ENCODE measurements at places on chromosomes 1 and 21. TPM values are rescaled to one million over a fixed set of nuclear protein-coding genes. Genes with fewer than 3 reads are reported as not detected.
A peak's percentile ranks its signal among the peaks of the same experiment; 100 is the strongest.

- no peaks in the 10 kb centered on the region for H3K27me3 ChIP-seq
- H3K36me3 ChIP-seq: no peaks in the 10 kb centered on the region
- no peak overlapping the region for H3K4me3 ChIP-seq
- no peaks in the 10 kb centered on the region for H3K4me1 ChIP-seq
Observed at GRCh38 chr21:44738621-44739020, 27.2 kb upstream of the TSPEAR start.

SAMD11 gene
- 4.6 TPM for total RNA-seq

- H3K27me3 ChIP-seq: no peaks in the 10 kb centered on the region
- no peak overlapping the region for H3K4me3 ChIP-seq
- no peaks in the 10 kb centered on the region for H3K36me3 ChIP-seq
- no peak overlapping the region for H3K27ac ChIP-seq
- no peaks in the 10 kb centered on the region for H3K4me1 ChIP-seq
Observed at GRCh38 chr1:80847904-80848303, 952.8 kb upstream of the ADGRL2 start.

FAM72C gene
- total RNA-seq: not detected

SPRR1B gene
- not detected for total RNA-seq

GRCh38 chr1:215114154-215114933, 31.8 kb downstream of the KCNK2 start:
- H3K36me3 ChIP-seq: no peaks in the 10 kb centered on the region
- no peaks in the 10 kb centered on the region for H3K27me3 ChIP-seq
- H3K4me3 ChIP-seq: no peak overlapping the region
- no peak for DNase-seq
- H3K4me1 ChIP-seq: no peaks in the 10 kb centered on the region

GRCh38 chr1:40258445-40258769, 371 bp downstream of the ZMPSTE24 start:
- peaks cover 55% of the 10 kb centered on the region for H3K4me1 ChIP-seq
- peak overlapping the region; percentile 93 for H3K27ac ChIP-seq
- DNase-seq: no peak

COL6A1 gene
- total RNA-seq: 1,404 TPM

DNA sequence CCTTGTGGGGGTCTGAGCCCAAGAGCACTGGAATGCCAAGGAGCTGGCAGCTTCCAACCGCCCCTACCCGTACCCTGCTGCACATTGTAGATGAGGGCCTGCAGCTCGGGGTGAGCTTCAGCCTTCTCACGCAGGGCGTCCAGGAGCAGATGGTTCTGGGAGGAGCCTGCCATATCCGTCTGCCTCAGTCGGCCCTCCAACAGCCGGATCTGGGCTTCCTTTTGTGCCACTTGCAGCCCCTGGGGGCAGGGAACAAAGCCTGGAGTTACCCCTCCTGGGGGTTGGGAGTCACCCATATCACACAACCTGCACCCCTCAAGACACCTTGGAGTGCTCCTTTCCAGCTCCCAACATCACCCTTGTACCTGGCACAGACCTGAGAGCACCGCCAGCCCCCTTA, 34.8 kb downstream of the KIF21B start:
- no peaks in the 10 kb centered on the region for H3K27me3 ChIP-seq
- H3K36me3 ChIP-seq: no peaks in the 10 kb centered on the region
- H3K4me3 ChIP-seq: no peak overlapping the region
- no peaks in the 10 kb centered on the region for H3K4me1 ChIP-seq
- no peak overlapping the region for H3K27ac ChIP-seq

GRCh38 chr1:110385369-110385768, 5.5 kb downstream of the SLC16A4 start:
- H3K27me3 ChIP-seq: no peaks in the 10 kb centered on the region
- H3K27ac ChIP-seq: no peak overlapping the region
- no peaks in the 10 kb centered on the region for H3K36me3 ChIP-seq
- H3K4me1 ChIP-seq: no peaks in the 10 kb centered on the region

DNA sequence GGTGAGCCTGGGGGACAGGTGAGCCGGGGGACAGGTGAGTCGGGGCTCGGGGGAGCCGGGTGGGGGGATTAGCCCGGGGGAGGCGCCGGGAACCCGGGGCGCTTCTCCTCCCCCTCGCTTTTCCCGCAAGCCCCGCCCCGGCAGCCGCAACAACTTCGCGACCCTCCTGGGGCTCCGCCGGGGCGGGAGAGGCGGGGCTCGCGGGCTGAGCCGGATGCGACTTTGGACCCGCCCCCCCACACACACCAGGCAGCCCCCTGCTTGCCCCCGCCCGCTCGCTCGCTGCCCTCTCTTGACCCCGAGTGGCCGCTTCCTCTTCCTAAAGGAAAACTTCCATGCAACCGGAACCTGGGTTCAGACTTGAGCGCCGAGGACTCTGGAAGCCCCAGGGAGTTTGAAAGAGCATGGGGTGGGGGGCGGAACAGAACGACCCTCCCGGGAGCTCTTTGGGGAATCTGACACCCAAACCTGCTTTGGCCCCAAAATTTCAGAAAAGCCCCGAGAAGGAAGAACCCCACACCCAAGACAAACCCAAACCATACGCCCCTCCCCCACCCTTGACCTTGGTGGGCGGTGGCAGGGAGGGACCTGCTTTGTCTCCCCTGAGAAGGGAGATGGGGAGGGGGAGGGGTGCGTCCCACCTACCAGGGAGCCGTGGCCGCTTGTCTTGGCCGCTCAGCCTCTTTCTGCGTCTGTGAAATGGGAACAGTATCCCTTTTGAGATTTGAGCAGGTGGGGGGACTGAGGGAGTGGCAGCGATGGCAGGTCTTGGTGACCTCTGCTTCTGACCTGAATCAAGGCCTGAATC, 550 bp downstream of the ARHGEF16 start:
- H3K27me3 ChIP-seq: peaks cover 26% of the 10 kb centered on the region
- no peak overlapping the region for H3K27ac ChIP-seq
- H3K4me3 ChIP-seq: peak overlapping the region; percentile 46
- no peaks in the 10 kb centered on the region for H3K36me3 ChIP-seq
- no peak for DNase-seq

GRCh38 chr1:101820071-101820470, 176.7 kb downstream of the OLFM3 start:
- no peaks in the 10 kb centered on the region for H3K4me1 ChIP-seq
- H3K36me3 ChIP-seq: no peaks in the 10 kb centered on the region
- no peaks in the 10 kb centered on the region for H3K27me3 ChIP-seq
- DNase-seq: no peak

DNA sequence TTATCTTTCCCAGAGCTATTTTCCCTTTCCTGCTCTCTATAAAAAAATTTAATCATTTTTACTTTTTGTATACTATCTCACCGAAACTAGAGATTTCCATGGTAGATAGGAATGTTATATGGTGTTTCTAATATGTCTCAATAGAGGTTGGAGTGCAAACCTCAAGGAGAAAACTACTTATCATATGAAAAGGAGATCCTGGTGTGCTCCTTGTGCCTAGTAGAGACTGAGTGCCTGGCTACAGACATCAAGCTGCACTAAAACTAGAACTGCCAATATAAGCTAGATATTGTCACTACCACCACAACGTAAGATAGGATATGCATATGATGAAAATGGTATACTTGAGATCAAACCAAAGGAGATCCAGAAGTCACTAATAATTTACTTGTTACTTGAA, 67.0 kb downstream of the RGS18 start:
- no peaks in the 10 kb centered on the region for H3K36me3 ChIP-seq
- H3K4me1 ChIP-seq: no peaks in the 10 kb centered on the region
- H3K27ac ChIP-seq: no peak overlapping the region
- H3K27me3 ChIP-seq: no peaks in the 10 kb centered on the region
- DNase-seq: no peak
- no peak overlapping the region for H3K4me3 ChIP-seq

NBPF10 gene
- 2.4 TPM for total RNA-seq

DNA sequence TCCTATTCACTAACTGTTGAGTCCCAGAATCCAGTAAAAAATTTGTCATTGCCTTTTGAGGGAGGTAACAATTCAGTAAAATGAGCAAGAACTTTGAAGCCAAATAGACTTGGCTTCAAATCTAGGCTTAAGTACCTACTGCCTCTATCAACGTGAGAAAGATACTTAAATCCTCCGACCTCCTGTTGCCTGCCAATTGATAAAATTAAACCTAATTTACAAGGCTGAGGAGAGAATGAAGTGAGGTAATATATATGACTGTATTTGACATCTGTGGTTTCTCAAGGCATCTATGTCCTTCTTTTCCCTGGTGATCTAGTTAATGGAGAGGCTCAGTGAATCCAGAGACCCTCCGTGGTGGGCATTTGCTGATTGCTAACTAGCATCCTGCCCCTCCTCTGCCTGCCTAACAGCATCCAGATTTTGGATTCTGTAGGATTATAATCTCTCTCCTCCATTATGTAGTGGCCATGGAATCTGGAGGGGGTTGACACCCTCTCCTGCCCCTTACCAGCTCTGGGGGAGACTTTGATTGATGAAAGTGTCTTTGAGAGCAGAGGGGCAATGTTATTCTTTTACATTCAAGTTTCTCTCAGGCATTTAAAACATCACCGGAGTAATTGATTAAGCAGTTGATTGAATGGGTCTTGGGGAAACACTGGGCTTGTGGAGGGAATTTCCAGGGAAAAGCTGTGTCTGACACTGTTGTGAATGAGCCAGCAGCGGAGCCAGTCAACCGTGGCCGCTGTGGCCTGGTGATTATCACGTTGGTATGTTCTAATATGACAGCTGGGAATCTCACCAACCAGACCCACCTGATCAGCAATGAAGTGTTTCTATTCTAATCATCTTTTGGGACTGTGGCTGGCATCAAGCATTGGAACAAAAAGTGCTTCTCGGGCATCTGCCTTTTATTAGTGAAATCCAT, 140.7 kb upstream of the FAM78B start:
- no peaks in the 10 kb centered on the region for H3K4me1 ChIP-seq
- H3K4me3 ChIP-seq: no peak overlapping the region
- no peak overlapping the region for H3K27ac ChIP-seq
- no peaks in the 10 kb centered on the region for H3K36me3 ChIP-seq
- H3K27me3 ChIP-seq: no peaks in the 10 kb centered on the region

DNA sequence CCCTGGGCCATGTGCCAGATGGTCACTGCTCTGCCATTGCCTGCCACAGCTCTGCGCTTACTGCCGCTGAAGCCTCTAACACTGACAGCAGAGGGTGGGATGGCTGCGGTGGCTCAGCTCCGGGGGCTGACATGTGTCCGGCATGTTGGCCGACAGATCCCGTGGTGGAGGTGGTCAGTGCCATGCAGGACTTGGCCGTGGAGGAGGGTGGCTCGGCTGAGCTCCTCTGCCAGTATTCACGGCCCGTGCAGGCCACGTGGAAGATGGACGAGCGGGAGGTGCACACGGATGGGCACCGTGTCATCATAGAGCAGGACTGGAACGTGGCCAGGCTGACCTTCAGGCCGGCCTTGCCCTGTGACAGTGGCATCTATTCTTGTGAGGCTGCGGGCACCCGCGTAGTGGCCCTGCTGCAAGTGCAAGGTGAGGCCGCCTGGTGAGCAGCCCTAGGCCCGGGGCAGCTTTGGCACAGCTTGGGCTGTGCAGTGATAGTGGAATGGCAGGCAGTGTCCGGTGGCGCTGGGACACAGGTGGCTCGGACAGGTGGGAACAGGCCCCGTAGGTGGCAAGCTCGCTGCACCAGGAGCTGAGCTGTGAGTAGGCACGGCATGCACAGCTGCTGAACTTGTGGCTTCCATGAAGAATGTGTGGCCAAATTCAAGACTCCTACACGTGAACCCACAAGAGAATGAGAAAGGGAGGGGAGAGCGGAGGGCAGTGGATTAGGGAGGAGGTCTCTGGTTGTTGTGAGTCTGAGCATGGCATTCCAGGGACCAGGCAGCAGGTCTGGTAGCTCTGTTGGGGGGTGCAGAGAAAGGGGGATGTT, 91.8 kb downstream of the TRIM11 start:
- H3K27me3 ChIP-seq: no peaks in the 10 kb centered on the region
- H3K27ac ChIP-seq: no peak overlapping the region
- H3K4me1 ChIP-seq: no peaks in the 10 kb centered on the region
- no peak overlapping the region for H3K4me3 ChIP-seq

DNA sequence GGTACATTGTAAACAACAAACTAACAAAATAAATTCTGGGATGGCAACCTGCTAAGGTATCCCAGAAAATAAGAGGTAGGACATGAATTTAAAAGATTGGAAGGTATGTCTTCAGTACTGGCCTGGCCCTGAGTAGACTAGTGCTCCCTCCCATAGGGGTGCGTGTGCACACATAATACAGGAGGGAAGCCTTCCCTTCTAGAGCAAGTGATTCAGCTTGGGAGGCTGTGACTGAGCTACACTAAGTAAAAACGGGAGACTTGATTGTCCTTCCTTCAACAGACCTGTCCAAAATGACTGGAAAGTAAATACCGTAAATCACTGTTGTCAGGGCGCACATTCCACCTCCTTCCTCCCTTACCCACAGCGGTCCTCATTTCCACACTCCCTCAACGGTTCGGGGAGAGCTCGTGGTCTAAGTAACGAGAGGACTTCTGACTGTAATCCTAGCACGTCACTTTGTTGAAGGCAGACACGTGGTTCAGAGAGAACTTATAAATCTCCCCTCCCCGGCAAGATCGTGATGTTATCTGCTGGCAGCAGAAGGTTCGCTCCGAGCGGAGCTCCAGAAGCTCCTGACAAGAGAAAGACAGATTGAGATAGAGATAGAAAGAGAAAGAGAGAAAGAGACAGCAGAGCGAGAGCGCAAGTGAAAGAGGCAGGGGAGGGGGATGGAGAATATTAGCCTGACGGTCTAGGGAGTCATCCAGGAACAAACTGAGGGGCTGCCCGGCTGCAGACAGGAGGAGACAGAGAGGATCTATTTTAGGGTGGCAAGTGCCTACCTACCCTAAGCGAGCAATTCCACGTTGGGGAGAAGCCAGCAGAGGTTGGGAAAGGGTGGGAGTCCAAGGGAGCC, at the start of gene TGFB2:
Gene TGFB2 (plus strand): TSS at position 523 of the 859 bp plus-strand sequence. CDS start 1,366 bp downstream, outside the sequence.
- H3K4me1 ChIP-seq: peaks cover 36% of the 10 kb centered on the region
- no peaks in the 10 kb centered on the region for H3K27me3 ChIP-seq
- peak; percentile 87 for DNase-seq
- H3K27ac ChIP-seq: peak within 1 kb of the TSS; percentile 91

ASAP3 gene
- 22.5 TPM for total RNA-seq

PCAT6 gene
- not detected for total RNA-seq

- H3K27ac ChIP-seq: no peak overlapping the region
- no peaks in the 10 kb centered on the region for H3K36me3 ChIP-seq
- H3K27me3 ChIP-seq: no peaks in the 10 kb centered on the region
Observed at GRCh38 chr1:194338241-194338948, 1152.0 kb upstream of the B3GALT2 start.

C1orf226 gene
- 13.2 TPM for total RNA-seq

DNA sequence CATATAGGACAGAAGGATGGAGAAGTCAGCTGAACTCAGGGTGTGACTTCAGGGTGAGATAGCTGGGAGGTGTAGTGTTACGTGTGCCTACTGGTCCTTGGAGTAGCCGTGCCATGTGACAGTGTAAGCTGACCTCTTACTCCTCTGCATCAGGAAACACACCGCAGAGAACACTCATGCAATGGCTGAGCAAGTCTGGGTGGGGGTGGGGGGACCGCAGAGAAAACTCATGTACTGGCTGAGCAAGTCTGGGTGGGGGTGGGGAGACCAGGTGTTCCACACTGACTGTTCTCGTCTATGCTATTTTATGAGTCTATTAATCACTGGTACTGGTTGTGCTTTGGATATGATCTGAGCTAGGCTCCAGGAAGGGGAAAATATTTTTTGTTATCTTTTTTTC, 233.1 kb downstream of the PAPPA2 start:
- no peak overlapping the region for H3K4me3 ChIP-seq
- H3K4me1 ChIP-seq: peaks cover 60% of the 10 kb centered on the region
- peak overlapping the region; percentile 87 for H3K27ac ChIP-seq
- H3K27me3 ChIP-seq: no peaks in the 10 kb centered on the region

CELF3 gene
- total RNA-seq: 1.3 TPM

EXO1 gene
- 0.71 TPM for total RNA-seq

TPRG1L gene
- total RNA-seq: 49.2 TPM

S100A2 gene
- not detected for total RNA-seq

- no peaks in the 10 kb centered on the region for H3K27me3 ChIP-seq
- no peak for DNase-seq
- no peaks in the 10 kb centered on the region for H3K4me1 ChIP-seq
- H3K27ac ChIP-seq: no peak overlapping the region
Observed at GRCh38 chr1:64330839-64331238, 127.4 kb downstream of the UBE2U start.

FCRLB gene
- not detected for total RNA-seq
